ENCODE measurements at places on chromosomes 6 and 20.

GRCh38 chr6:101824551-101825345, 431.2 kb downstream of the GRIK2 start:
- no peak for DNase-seq

- DNase-seq, result no peak
Observed at GRCh38 chr20:43583982-43584432, 6.7 kb upstream of the IFT52 start.

DNA sequence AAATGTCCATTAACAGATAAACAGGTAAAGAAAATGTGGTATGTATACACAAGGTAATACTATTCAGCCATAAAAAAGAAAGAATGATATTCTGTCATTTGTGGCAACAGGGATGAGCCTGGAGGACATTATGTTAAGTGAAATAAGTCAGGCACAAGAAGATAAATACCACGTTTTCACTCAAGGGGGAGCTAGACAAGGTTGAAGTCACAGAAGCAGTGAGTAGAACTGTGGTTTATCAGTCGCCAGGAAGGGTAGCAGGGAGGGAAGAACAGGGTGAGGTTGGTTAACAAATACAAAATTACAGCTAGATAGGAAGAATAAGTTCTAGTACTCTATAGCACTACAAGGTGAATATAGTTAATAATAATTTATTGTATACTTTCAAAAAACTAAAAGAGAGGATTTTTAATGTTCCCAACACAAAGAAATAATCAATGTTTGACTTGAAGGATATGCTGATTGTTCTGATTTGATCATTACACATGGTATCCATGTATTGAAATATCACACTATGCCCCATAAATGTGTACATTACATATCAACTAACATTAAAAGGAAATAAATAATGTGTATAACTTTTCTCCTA, 21.1 kb downstream of the RTN4IP1 start:
- DNase-seq, result peak; percentile 65

DNA sequence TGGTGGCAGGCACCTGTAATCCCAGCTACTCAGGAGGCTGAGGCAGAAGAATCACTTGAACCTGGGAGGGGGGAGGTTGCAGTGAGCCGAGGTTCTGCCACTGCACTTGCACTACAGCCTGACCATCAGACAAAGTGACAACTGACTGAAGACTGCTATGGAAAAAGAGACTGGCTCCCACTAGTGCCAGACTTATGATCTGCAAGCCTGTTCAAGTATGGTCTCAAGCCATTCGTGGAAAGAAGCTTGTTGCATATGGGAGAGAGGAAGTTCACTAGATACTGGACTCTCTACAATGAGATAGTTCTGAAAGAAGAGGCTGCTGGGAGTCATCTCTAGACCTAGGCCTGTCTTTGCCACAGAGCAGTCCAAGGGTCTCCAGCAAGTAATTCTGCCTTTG, 26.7 kb downstream of the MDN1 start:
- DNase-seq, result peak; percentile 28

DNA sequence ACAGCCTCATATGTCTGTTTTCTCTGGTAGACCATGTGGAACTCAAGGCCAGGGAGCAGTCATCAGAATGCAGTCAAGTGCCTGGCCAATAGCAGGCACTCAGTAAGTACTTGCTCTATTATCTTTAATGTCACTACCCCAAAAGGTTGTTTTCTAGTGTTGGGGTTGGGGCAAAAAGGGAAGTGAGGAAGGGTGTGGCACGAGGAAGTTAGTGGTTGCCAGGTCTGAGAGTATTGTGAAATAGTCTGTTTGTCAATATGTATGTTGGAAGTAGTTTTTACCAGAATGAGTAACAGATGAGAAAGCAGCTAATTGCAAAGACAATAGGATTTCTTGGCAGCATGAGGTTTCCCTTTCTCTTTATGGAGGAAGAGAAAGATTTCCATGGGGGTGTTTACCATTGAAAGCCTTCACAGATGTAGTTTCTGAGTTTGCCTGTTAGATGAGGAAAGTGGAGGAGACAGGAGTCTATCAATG, 59.5 kb upstream of the ARMH2 start:
- peak; percentile 67 for DNase-seq

- DNase-seq, result no peak
Observed at GRCh38 chr6:12801141-12801540, 84.6 kb downstream of the PHACTR1 start.

DNA sequence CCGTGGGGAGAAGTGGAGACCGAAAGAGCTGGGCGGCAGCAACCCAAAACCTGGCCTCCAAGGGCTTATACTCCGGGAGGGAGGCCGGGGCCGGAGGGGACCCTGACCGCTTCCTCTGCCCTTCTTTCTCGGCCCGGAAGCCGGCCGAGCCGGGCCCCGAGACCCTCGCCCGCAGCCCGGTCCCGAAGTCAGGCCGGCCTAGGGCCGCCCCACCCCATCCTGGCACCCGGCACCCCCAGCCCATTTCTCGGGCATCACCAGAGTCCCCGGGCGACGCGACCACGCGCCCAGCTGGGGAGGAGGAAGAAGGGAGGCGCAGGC, 572 bp upstream of the ZDHHC14 start:
- no peak for DNase-seq

DNA sequence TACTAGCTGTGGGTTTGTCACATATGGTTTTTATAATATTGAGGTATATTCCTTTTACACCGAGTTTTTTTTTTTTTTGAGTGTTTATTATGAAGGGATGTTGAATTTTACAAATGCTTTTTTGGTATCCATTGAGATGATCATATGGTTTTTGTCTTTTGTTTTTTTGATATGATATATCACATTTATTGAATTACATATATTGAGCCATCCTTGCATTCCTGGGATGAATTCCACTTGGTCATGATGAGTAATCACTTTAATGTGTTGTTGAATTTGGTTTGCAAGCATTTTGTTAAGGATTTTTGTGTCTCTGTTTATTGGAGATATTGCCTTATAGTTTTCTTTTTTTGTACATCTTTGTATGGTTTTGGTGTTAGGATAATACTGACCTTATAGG, 3.3 kb upstream of the ZNF337 start:
- DNase-seq, result no peak

DNA sequence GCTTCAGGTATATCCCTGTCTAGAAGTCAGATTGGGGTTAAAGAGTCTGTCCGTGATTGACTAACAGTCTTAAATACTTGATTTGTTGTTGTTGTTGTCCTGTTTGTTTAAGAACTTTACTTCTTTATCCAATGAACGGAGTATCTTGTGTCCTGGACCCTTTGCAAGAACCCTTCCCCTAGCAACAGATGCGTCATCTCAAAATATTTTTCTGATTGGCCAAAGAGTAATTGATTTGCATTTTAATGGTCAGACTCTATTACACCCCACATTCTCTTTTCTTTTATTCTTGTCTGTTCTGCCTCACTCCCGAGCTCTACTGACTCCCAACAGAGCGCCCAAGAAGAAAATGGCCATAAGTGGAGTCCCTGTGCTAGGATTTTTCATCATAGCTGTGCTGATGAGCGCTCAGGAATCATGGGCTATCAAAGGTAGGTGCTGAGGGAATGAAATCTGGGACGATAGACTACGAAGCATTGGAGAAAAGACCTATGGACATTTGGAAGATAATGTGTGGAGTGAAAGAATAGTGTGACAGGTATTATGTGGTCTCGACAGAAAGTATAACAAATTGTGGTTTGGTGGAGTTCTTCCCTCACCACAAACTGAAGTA, at the start of gene HLA-DRA:
Gene HLA-DRA (plus strand): TSS at position 286 of the 613 bp plus-strand sequence. CDS start 64 bp downstream, at position 350.
- peak; percentile 91 for DNase-seq

DNA sequence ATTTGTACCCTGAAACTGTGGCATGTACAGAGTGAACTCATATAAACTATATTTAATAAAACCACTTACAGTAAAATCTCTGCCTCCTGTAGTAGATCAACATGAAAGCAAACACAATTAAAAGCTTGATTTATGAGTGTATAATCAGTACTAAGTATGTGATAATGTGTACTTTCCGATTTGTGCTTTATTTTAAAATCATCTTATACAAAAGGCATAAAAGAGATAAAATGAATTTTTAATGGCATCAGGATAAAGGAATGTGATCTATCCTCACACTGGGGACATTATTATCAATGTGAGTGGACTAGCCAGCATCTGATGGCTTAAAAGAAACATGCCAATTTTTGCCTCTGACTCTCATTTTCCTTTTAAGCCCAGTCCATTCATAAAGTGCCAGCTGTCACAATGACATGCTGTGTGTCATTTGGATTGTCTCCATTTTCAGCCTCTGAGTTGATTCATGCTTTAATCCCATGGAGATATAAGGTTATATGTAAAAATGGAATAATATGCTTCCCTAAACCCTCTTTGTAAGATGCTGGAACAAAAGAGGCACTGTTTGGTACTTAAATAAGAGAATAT, 831.6 kb upstream of the EYS start:
- DNase-seq, result no peak

GRCh38 chr20:11926292-11926998, 8.8 kb downstream of the BTBD3 start:
- DNase-seq, result no peak

DNA sequence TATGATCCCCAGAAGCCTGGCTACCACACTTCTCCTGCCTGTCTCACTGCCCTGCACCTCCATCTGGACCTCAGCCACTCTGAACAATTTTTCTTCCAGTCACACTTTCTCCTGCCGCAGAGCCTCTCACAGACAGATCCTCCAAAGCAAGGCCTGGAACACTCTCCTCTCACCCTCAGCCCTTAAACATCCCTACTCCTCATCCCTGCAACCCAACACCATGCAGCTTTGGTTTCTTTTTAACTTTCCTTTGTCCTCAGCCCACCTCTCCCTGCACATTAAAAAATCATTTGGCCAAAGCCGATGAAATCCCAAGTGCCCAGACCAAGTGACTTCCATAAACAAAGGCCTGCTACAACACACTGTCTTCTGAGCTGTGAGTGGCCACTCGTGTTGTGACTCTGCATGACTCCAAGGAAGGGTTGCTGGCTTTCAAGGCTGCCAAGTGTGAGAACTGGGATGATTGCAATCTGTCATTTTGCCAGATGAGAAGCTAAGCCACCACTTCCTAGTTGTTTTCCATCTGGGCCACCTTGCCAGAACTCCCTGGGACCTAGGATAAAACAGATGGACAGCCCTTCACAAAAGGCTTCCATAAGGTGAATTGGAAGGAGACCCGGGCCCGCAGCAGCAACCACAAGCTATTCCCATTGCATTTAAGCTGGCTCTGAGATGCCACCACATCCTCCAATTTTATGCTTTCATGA, 144.4 kb upstream of the SSTR4 start:
- no peak for DNase-seq

- no peak for DNase-seq
Observed at GRCh38 chr20:24350923-24351368, 118.5 kb upstream of the SYNDIG1 start.

- no peak for DNase-seq
Observed at GRCh38 chr6:169162752-169163407, 90.8 kb downstream of the THBS2 start.

GRCh38 chr6:116398316-116399010, 27.7 kb downstream of the DSE start:
- no peak for DNase-seq

DNA sequence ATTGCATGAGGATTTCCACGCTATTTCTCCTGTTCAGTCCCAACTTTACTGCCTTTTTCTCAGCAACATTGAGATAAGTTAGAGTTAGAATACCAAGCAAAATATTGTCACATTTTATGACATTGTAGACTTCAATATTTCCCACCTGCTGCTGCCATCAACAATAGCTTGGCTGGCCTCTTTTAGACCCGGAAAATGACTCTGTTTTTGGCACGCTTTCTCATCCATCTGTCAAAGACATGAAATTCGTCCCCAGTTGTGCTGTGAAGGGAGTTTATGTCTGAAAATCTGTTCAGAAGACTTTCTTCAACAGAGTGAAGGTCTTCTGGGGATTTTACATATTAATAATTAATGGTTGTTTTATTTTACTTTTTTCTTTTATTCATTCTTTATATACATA, 857.3 kb downstream of the FRK start:
- DNase-seq, result no peak

DNA sequence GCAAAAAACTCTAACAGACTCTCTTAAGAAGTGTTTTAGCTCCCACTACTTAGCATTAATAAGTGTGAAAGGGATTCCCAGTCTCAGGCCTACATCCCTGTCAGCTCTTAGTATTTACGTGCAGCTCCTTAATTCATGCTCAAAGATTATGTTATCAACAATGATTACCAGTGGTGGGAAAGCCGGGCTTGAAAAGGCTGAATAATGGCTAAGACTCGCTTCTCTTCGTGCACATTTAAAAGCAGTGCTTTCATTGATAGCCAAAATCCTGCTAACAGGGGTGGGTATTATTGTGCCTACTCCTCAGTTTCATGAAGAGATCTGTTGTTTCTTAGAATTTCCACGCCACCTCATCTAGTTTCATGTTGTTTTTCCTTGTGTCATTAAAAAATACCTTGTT, 518.8 kb downstream of the GRIK2 start:
- DNase-seq, result no peak

DNA sequence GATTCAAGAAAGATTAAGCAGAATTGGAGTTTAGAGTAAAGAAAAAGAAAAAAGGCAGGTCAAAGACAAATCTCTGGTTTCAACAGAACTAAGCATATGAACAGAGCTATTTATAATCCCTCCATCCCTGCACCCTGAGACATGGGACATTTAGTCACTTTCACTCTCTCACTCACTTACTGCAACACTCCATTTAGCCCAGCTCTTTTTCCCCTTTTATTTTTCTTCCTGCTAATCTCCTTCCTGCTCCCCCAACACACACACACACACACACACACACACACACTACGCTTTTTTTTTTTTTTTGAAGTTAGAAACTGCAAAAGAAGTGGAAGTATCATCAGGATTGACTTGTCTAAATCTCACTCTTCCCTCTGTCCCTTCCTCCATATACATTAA, 45.1 kb upstream of the TBC1D7 start:
- DNase-seq, result no peak

DNA sequence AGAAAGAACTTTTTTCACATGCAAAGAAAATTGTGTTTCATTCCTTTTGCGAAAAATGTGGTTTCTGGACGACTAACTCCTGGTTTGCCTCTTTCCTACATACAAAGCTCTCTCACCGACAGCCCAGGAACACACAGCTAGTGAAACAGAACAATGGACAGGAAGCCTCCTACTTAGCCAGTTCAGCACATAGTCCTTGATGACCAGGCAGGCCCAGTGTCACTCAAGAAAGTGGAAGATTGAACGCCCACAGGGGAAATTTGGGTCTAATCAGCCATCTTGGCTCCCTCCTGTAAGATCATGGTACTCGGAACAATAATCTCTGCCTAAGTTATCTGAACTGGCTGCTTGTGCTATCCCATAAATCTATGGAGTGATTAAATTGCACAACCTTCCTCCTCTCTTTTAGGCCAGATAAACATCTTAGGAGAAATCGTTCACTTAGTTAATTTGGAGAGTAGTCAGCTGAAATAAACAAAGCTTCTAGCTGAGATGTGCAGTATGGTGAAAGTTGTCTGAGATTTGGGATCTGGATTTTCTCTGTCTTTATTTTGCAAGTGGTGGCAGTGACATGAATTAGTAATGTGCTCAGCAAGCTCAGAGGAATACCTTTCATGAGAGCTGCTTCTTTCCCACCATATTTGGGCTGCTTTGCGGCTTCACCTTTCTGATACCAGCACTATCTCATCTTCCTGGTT, 147.0 kb downstream of the MTFR2 start:
- DNase-seq, result no peak
